ENCODE measurements at places on chromosomes 4 and X.

DNA sequence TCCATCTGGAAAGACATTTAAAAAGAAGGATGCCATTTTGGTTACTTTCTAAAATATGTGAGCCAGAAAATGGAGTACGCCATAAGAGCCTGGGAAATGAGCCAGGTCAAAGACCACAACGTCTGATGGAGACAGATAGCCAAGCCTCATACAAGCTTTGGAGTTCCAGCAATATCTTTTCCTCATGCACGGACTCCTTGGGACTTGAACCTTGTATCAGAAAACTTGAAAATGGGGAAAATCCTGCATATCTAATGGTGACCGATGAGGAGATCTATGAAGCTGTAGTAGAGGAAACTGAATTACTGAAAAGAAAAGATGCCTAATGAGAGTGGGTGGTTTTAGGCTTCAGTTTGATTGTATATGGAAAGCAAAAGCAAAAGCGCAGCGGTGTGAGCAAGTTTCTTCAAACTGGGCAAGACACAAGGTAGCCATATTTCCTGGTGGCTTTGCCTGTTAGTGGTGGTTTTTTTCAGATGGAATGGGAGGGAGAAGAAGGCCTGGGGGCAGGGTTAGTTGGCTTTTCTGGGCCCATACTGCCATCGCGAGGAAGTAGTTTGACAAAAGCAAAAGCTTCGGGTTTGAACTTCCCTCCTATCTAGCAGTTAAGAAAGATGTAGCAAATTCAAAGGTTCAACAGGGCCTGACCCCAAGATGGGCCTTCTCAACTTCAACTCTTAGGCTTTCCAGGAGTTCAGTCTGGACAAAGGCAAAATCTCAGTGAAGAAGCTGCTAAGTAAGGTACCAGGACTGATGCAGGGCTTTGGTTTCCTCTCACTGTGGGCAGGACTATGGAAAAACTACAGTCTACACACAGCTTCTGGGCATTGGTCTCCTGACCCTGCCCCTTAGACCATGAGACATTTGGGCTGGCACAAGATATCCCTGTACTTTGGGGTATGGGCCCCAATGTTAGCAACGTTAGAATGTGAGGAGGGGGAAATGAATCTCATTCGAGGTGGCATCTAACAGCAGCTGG, 210.0 kb upstream of the STK26 start:
- peak; percentile 77 for DNase-seq

- DNase-seq = no peak
These were observed 350.0 kb upstream of the CTSO start for GRCh38 chr4:156303708-156304107.

- no peak for DNase-seq
These were observed 428.0 kb downstream of the EPHA5 start for GRCh38 chr4:65242156-65242846.

DNA sequence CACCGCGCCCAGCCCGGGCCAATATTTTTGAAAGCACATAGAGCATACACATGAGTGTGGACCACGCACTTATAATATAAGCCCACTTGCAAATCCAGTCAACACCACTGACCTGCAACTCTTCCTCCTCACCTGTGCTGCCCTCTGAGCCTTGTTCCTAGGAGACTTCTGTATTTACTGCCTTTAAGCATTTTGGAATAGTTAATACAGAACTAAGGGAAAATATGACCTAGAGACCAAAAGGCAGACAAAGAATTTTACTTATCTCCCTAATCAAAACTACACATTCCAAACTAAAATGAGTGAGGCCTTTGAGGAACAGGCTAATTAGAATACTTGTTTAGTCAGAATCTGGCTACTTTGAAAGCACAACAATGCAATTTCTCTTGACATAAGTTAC, 89.1 kb downstream of the RELL1 start:
- DNase-seq = no peak
